ENCODE measurements at places on chromosomes 2 and 18.

- peak; percentile 69 for DNase-seq
Observed at GRCh38 chr18:22694954-22695353, 238.2 kb upstream of the RBBP8 start.

GRCh38 chr2:127226520-127227263 lies 6.6 kb upstream of the CYP27C1 start:
- DNase-seq = peak; percentile 71

DNA sequence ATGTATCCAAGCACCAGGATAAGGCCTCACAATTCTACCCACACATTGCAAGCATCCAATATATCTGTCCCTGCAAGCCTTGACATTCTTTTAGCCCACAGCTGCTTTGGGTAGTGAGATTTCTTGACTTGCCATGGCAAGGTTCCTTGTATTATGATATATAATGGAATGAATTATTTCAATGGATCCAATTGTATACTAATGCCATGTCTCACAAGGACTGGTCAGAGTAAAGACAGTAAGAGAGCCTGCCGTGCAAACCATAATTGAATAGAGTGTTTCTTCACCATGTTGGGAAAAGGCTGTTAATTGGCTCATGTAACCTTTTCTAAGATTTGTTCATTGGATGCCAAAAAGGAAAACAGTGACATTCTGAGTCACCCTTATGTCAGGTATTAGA lies 64.3 kb upstream of the RBBP8 start:
- no peak for DNase-seq

DNA sequence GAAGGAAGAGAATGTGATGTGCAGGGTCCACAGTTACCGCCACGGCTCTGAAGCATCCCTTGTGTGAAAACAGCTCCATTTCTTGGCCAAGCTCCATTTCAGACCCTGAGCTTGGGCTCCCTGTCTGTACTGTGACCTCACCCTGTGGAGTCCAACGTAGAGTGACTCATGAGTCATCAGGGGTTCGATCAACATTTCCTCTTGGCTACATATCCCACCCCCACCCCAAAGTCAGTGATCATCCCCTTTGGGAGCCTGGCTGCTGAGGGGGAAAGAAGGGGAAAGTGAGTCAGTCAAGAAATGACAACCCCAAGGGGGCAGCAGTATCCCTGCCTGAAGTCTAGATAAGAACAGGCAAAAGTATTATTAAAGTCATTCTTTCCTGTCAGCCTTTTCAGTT lies 62.2 kb downstream of the PAPOLG start:
- no peak for DNase-seq

- no peak for DNase-seq
Observed at GRCh38 chr2:208062961-208063360, 37.6 kb upstream of the PLEKHM3 start.

GRCh38 chr2:18605115-18605514 lies 15.7 kb upstream of the NT5C1B start:
- DNase-seq = no peak

- DNase-seq = no peak
Observed at GRCh38 chr2:238459081-238459629, 32.4 kb downstream of the ASB1 start.

DNA sequence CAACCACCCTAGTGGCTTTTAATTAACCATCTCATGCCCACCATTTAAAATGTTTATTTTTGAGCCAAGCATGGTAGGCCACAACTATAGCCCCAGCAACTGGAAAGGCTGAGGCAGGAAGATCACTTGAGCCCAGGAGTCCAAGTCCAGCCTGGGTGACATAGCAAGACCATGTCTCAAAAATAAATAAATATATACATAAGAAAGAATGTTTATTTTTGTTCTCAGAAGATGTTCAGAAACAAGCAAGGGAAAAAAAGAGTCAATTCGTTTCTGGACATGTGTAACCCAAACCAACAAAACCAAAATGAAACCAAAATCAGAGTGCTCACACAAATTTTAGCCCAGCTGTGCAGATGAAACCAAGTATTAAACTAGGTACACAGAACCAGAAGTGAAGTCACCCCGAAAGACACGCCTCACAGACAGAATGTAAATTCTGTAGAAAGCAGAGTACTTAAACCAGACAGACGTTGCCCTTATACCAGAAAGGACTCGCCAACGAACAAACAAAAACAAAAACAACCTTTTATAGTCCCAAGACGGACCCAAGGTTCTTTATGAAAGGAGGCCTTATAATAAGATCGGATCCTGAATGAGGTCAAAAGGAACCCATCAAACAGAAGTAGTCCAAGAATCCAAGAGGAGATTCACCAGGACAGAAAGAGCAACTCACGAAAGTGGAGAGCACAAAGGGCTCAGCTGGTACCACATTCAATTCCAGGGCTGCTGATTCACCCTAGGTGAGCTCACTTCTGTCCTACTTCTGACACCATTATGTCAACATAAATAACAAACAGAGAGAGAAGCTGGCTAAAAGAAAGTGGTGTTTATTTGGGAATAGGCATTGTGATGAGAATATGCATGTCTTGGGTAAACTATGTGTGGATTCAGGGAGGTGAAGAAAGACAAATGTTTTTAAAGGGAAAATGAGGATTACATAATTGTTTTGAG lies 31.8 kb upstream of the MTCL1 start:
- DNase-seq = no peak

DNA sequence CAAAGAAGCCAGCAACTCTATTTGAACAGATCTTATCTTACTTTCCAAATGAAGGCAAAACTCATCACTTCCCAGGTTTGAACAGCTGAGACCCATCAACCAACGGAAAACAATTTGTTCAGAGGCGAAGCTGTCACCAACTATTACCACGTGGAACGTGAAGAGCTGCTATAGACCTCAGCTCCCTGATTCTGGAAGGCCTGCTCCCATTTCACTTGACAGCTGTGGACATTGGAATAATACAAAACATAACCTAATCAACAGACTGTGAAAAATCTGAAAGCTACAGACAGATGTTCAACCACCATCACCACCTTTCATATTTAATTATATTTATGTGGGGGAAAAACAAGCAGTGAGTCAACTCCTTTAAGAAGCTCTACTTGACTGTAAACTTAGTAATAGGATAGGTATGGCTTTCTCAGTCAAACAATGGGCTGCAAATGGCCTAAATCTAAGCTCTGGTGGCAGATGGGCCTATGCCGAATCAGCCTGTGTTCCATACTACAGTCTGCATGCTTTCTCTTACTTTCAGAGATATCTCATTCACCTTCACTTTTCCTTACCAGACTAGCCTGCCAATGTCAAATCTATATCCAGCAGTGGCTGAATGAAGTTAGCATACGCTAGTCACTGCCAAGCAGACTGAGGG lies 896.4 kb downstream of the TDRD15 start:
- DNase-seq = no peak

- DNase-seq = no peak
Observed at GRCh38 chr2:211157211-211157610, 600.8 kb downstream of the CPS1 start.

GRCh38 chr2:236171680-236172254 lies 3.6 kb upstream of the GBX2 start:
- no peak for DNase-seq

DNA sequence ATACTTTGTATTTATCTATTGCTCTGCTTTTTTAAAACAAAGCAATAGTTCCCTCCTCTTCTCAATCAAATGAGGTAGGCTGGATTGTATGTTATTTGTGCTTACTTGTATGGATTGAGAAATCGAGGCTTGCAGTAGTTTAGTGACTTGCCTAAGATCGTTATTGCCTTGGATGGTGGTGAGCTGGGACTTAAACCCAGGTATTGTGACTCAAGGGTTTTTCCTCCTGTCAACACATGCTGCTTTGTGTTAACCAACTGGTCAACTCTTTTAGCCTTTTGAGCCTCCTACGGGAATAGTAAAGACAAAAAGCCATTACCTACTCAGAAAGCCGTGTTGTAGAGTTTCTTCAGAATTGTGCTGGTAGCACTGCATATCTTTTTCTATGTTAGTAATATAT lies 95.2 kb upstream of the THUMPD2 start:
- DNase-seq = no peak

DNA sequence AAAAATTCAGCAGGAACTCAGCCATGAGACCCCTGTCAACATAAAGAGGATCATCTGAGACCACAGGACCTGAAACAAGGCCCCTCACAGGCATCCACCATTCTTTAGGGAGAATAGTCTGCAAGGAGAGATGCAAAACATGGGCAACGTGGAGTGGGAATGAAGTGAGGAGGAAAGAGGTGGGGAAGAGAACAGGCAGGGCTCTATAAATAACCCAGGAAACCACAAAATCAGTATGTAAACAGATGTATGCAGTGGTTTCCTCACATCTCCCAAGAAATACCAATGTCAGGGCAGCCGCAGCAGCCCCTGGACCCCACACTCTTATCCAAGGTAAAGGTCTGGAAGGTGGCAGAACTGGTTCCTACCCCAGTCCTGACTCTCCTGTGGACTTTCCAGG lies 168.5 kb downstream of the EN1 start:
- DNase-seq = no peak

- no peak for DNase-seq
Observed at GRCh38 chr2:241030883-241031282, 32.5 kb downstream of the SNED1 start.

DNA sequence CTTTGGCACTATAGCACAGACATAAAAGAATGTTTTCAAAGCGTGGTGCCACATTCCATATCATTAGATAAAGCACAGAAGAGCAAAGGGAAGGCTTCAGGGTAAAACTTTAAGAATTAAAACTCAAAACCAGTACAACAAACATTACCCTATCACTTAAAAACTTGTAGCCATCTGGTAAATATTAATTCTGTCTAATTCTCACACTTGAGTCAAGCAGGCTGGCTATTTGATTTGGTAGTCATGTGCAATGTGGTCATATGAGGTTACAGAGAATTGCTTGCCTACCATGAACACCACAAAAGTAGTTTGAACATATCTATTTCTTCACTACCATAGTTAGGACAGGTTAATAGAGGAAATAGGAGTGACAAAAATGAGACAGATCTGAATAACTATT lies 244.9 kb downstream of the IRS1 start:
- no peak for DNase-seq

- no peak for DNase-seq
Observed at GRCh38 chr18:8942909-8943545, 159.5 kb upstream of the NDUFV2 start.

DNA sequence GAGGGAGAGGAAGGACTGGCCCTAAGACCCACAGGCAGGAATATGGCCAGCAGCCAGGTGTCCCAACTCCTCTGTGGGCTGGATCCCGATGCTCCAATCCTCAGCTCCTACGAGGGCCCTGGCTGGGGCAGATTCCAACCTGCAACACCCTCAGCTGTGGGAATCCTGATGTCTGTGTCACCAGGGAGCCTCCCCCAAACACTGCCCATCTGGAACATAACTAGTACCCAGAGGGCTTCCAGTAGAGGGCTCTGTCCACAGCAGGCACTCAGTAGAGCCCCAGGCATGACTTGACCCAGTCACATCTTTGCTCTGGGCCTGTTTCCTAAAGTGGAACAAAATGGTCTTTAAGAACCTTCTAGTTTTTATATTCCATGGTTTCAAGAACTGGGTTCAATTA lies 20.6 kb upstream of the LOXHD1 start:
- peak; percentile 18 for DNase-seq

GRCh38 chr2:169275696-169276444 lies 86.5 kb downstream of the LRP2 start:
- DNase-seq = peak; percentile 5

- DNase-seq = no peak
Observed at GRCh38 chr18:10404168-10404567, 50.3 kb upstream of the APCDD1 start.

GRCh38 chr2:240648650-240649275 lies 23.5 kb downstream of the GPR35 start:
- DNase-seq = no peak

- no peak for DNase-seq
Observed at GRCh38 chr18:23849141-23849540, 159.9 kb downstream of the LAMA3 start.

DNA sequence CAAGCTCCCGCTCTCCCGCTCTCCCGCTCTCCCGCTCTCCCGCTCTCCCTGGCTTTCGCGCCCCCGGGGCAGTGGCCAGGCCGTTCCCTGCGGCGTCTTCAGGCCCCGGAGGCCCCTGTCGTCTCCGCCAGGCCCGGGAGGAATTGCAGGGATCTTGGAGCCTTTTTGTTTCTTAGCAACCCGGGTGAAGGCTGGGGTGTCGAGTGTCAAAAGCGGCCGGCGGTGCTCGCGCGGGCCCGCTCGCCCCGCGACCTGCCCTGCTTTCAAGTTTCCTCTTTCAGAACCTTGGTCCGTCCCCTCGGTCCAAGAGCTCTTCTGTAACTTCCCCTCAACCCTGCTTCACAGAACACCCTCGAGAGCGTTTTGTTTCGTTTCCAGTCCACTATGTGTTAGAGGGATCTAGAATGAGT lies 1.4 kb downstream of the RNF138 start:
- DNase-seq = peak; percentile 10

- DNase-seq = no peak
Observed at GRCh38 chr2:85310330-85310729, 17.5 kb downstream of the TGOLN2 start.

GRCh38 chr2:5148392-5149085 lies 543.6 kb upstream of the SOX11 start:
- DNase-seq = no peak

GRCh38 chr2:106653465-106653864 lies 166.3 kb downstream of the CD8B2 start:
- DNase-seq = no peak

- DNase-seq = no peak
Observed at GRCh38 chr2:233458826-233459225, 104.5 kb downstream of the DGKD start.

Measured in HTR-8/SVneo (cell line).